ENCODE measurements at places on chromosomes 16 and 17.

GRCh38 chr17:65712383-65713267 lies 151.2 kb upstream of the AXIN2 start:
- no peak for DNase-seq

DNA sequence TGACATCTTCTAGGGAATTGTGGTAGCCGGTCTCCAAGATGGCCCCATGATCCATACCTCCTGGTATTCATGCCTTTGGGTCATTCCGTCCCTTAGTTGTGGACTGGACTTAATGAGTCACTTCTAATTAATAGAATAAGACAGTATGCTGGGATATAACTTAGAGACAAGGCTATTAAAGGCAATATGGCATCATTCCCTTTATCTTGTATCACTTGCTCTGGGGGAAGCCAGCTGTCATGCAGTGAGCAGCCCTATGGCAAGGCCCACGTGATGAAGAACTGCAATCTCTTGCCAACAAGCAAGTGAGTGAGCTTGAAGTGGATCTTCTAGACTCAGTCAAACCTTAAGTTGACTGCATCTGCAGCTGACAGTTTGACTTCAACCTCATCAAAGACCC lies 97.8 kb upstream of the MED13 start:
- no peak for DNase-seq

- DNase-seq, result no peak
Observed at GRCh38 chr17:1607971-1608320, 20.7 kb downstream of the SLC43A2 start.

DNA sequence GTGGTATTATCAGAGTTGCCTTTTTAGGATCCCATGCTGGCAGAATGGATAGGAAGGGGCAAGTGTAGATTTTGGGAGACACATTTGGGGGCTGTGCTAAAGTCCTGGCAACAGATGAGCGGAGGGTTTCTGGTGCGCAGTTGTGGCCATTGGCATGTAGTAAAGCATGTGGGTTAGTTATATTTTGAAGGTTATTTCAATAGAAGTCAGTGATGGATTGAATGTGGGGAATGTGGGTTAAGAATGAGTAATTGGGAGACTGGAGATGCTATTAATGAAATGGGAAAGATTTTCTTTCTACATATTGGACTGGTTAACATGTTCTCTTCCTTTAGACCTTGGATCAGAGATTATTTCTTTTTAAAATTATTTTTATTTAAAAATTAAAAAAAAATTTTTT lies 10.0 kb downstream of the DUS2 start:
- no peak for DNase-seq

DNA sequence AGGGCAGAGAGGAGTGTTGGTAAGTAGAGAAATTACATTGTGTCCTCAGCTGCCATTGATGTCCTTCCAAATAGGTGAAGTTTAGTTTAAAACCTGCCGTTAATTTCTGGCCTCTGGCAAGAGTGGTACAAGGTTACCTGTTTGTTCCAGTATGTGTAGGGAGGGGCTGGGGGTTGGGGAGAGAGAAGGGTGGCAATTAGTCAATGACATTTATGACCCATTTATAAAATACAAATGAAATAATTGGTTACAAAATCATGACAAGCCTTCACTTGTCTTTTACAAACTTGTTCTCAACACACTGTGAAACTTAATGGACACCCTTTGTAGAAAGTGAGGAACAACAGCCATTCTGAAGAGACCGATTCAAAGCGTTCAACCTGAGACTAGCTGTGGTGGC lies 281.0 kb downstream of the FTO start:
- no peak for DNase-seq

DNA sequence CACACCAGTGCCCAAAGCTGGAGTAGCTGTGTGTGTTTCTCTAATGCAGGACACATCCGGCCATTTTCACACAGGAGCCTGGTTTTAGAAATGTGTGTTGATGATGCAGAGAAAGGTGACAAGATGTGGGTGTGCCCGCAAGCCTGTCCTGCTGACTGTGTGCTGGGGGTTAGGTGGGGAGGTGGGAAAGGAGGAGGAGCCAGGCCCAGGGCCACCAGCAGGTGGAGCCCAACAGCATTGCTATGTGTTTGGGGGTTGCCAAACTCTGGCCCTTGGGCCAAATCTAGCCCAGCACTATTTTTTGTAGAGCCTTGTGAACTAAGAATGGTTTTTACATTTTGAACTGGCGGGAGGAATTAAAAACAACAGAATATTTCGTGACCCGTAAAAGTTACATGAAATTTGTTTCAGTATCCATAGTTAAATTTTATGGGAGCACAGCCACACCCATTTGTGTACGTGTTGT lies 61.7 kb upstream of the LGALS9 start:
- no peak for DNase-seq

- no peak for DNase-seq
Observed at GRCh38 chr16:11992586-11993524, 16.3 kb downstream of the SNX29 start.

DNA sequence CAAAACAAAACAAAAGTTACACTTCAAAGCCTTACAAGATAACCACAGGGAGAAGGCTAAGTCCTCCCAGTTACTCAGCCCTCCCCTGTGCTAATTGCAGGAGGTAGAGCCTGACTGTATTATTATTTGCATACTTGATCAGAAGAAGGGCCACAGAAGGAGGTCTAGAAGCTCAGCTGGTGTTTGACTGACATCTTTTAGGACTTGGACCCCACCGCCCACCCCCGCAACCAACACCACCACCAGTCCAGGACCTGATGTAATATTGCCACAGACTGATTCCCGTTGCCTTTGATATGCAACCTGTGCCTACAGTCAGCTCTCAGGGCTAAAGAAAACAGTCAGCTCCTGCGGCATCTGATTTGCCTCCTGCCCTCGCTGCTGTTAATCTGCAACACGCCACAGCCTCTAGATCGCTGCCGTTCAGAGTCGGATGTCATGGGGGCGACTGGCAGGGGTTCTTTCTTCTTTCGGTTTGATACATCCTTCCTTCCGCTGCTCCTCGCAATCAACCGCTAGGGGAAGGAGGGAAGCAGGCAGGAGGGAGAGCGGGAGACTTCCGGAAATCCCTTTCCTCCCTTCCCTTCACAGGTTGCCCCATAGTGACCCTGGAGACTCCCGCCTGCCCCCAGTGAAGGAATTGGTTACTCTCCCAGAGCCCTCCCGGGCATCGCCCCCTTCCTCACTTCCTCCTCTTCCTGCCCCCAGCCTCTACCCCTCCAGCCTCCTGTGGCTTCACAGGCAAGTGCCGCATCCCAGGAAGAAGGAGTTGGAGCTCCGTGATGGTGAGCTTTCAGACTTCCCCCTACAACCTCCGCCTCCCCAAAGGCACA lies 90.5 kb upstream of the SOX9 start:
- peak; percentile 24 for DNase-seq

- DNase-seq, result no peak
Observed at GRCh38 chr16:70254180-70254964, 2.6 kb upstream of the EXOSC6 start.

GRCh38 chr17:71976011-71976649 lies 144.7 kb upstream of the SOX9 start:
- no peak for DNase-seq

DNA sequence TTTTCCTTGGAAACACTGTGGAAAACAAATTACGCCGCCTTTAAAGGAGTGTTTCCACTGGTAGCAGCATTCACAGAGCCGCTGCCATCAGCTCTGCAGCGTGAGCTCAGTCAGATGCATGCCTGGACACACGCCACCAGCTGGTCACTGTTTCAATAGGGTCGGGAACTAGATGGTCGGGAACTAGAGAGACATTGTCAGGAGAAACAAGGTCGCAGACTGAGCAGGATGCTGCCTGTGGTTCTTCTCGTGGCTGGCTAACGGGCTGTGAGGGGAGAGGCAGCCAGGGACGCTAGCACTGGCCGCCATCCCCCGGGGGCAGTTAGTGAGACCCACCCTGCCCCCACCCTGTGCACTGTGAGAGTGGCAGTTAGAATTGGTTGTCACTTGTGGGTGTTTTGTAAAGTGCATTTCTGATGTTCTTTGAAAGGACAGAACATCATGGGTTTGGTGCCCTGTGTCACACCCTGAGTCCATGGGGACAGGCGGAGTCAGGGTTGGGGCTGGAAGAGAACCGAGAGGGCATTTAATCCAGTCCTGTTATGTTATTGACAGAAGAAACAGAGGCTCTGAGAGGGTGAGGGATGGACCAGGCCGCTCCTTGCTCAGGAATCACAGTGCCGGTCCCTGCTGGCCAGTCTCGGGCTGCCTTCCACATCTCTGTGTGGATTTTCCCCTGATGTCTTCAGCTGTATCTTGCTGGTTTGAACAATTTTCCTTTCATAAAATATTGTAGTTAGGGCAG lies 86.3 kb downstream of the SPECC1 start:
- DNase-seq, result no peak

- DNase-seq, result no peak
Observed at GRCh38 chr16:80984124-80984892, 22.4 kb downstream of the CMC2 start.

GRCh38 chr16:52384378-52384777 lies 162.6 kb downstream of the TOX3 start:
- no peak for DNase-seq

GRCh38 chr17:57016764-57017116 lies 38.8 kb downstream of the SCPEP1 start:
- no peak for DNase-seq

DNA sequence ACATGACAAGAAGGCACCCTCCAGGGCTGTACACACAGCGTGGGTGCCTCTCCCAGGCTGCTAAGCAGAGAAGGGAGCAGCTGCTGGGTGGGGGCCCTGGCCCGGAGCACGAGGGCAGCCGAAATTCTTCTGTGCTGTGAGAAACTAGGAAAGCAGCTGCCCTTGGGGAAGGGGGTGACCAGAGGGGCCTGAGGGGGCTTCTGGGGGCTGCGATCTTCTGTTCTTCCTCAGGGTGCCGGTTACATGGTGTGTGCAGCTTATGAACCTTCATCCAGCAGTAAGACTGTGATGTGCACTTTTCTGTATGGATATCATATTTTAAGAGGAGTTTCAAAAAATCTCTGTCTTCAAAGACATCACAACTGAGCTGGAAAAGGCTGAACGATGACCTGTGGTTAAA lies 43.2 kb upstream of the METRNL start:
- DNase-seq, result no peak

GRCh38 chr16:87391324-87391949 lies 699 bp upstream of the MAP1LC3B start:
- no peak for DNase-seq

DNA sequence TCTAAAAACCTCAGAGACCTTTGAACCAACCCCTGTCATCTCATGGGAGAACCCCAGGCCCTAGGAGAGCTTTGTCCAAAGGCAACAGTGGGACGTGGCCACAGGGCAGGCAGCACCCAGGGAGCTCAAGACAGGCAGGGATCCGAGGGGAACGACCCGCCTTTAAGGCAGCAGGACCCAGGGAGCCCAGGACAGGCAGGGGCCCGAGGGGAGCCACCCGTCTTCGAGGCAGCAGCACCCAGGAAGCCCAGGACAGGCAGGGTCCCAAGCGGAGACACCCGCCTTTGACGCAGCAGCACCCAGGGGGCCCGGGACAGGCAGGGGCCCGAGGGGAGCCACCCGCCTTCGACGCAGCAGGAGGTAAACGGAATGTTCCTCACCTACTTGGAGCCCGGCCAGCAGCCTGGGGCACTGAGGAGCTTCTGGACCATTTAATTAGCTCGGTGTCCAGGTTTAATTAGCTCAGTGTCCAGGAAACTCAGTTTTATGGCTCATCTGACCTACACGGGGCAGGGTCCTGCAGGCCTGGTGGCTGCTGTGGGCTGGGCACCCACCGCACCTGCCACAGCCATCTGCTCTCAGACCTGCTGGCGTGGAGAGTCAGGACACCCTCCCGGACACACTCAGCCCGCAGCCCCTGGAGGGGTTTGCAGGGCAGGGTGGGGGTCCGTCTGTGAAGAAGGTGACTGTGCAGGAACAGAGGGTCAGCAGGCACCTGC lies 24.4 kb downstream of the PIEZO1 start:
- no peak for DNase-seq

DNA sequence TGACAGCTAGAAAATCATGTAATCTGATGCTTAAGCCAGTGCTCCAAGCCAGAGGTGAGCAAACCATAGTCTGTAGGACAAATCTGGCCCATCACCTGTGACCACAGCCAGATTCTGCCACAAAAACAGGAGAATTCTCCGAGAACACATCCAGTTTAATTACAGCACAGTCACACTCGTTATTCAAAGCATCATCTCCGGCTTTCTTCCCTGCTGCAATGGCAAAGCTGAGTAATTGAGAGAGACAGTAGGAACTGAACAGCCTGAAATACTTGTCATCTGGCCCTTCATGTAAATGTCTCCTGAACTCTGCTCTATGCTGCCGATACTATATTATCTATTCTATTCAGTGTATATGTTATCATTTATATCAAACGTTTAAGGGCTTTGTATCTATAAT lies 121.4 kb upstream of the FOXF1 start:
- DNase-seq, result no peak

DNA sequence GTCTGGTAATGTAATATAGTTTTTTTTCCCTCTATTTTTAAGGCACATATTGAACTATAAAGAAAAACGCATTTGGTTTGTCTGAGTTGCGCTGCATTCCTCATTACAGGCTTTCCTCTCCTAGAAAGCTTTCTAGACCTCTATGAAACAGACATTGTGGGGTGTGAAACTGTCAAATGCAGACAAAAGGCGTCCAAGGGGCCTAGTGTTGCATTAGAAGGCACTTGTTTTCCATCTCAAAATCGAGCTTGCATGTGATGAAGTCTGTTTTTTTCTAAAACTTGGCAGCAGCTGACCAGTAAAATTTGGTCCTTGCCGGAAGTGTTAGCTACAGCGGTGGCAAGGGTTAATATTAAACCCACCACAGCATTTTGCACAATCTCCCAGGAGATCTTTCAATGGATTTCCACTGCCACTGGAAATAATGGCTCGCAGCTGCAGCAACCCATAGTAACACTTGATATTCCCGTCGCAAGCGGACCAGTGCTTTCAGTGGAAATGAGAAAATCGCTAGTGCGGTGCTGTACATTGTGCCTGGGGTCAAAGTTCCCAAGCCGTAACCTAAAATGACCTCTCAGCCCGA lies 602.6 kb downstream of the KCNJ2 start:
- DNase-seq, result no peak

- DNase-seq, result peak; percentile 100
Observed at GRCh38 chr17:40915199-40915661, 22.2 kb downstream of the KRT23 start.

DNA sequence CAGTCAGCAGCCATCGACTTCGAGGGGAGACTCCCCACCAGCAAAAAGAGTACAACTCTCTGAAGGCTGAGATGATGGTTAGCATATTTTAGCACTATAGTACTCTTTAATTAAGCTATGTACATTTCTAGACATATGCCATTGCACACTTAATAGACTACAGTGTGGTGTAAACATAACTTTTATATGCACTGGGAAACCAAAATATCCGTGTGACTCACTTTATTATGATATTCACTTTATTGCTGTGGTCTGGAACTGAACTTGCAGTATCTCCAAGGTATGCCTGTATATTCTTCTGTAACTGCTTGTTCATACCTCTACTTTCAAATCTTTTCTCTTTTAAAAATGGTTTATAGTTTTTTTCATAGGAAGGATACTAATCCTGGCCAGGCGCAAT lies 11.0 kb upstream of the NXPH3 start:
- DNase-seq, result no peak

Measured in kidney glomerular epithelial cell (primary cell).